ENCODE measurements at places on chromosomes 1 and 21.

GRCh38 chr21:20902998-20903397, 95.2 kb upstream of the NCAM2 start:
- DNase-seq: no peak

DNA sequence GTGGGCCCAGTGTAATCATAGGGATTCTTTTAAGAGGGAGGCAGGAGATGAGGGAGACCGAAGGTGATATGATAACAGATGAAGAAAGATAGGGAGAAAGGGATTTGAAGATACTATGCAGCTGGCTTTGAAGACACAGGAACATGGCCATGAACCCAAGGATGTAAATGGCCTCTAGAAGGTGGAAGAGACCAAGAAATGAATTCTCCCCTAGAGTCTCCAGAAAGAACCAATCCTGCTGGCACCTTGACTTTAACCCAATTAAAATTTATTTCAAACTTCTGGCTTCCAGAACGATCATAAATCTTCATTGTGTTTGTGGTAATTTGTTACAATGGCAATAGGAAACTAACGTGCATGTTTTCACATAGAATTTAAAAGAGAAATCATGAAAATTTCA, 95.0 kb upstream of the GORAB start:
- no peak for DNase-seq

DNA sequence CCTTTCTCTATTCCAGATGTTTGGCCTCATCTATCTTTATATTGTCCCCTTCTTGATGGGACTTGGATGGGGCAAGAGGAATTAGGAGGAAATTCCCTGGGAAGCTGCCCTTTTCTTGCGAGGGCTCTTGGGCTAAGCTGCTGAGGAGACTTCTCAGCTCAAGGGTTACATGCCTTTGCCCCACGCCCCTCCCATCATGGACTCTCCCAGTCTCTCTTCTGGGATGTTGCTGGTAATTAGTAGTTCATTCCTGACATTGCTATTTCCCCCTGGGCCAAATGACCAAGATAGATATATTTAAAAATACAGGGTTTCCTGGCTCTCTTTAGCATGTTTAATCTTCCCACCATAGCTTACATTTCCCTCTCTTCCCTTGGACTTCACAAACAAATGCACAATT, 90.6 kb upstream of the RALGPS2 start:
- DNase-seq: no peak

- no peak for DNase-seq
These were observed 2.8 kb downstream of the DIRAS3 start for GRCh38 chr1:68047659-68048026.

DNA sequence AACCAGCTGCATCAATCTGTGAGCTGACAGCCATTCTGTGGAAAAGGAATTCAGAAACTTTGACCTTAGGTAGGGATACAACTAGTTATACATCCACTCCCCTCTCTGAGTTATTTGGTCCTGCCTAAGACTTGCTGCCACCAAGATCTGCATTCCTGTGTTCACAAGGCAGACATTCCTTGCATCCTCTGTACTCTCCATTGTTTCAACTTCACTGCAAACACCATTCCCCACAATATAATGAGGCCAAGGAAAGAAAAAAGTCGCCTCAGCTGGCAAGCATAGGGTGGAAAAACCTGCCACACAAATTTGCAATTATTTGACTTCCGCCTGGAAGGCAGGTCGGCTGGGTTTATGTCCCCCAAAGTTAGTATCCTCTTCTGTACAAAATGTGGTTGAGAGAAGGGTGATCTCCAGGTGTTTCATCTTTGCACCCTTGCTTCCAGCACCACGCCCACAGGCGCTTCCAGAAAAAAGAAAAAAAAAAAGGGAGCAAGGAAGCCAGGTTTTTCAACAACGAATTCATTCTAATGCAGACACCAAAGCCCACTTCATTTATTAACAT, 676 bp upstream of the CTTNBP2NL start:
- DNase-seq: no peak

- DNase-seq: peak; percentile 46
These were observed 1.4 kb upstream of the C1QC start for GRCh38 chr1:22641906-22642636.

DNA sequence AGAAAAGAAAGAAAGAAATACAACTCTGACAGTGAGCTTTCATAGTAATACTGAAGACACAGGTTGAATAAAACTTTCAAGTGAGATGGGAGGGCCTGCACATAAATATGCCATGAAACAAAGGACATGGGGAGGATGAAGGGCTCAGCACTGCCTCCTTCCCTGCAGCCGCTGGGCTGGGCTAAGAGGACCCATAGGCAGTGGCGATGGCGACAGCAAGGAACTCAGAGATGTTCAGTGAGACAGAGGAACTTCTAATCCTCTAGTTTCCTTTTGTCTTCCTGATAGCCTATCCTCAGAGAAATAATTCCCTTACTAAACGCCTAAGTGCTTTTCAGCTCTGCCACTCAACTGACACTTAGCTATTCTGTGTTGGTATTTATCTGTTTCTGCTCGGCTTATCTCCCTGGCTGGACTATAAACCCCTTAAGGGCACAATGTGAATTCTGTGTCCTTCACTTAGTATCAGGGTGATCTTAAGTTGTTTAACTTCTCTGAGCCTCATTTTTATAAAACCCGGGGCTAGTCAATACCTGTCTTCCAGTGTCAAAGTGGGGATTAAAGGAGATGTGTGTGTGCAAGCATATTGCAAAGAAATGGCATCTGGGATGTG, 24.4 kb upstream of the IER5 start:
- no peak for DNase-seq

Measured in stimulated activated CD8-positive, alpha-beta memory T cell treated with anti-CD3 and anti-CD28 coated beads, Interleukin-2, amount 100 ng/mL, for 1 hour (primary cell).